ENCODE measurements at places on chromosomes 6 and 20. TPM values are rescaled to one million over a fixed set of nuclear protein-coding genes. Genes with fewer than 3 reads are reported as not detected.

The BEND6 gene
- total RNA-seq = 2.3 TPM

The CDH22 gene
- 2.9 TPM for total RNA-seq

The SLC22A2 gene
- total RNA-seq = not detected

The KIF6 gene
- 0.57 TPM for total RNA-seq

The BPIFA1 gene
- not detected for total RNA-seq

The PTGIS gene
- total RNA-seq = 51.7 TPM

The TP53TG5 gene
- 1.5 TPM for total RNA-seq

The EEF1A2 gene
- total RNA-seq = 701 TPM

DNA sequence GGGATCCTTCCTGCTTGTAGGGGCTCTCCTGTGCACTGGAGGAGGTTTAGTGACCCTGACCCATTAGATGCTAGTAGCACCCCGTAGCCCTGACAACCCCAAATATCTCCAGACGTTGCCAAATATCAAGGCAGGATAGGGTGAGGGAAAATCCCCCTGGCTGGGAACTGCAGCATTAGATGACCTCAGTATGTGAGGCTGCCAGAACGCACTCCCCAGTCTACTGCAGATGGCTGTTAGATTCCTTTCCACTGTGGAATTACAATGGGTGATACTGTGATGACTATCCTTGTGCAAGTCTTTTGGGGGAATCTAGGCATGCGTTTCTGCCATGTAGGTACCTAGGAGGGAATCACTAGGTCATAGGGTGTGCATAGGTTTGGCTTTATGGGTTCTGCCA is 226.3 kb upstream of the KCNG1 start:
- DNase-seq = no peak

DNA sequence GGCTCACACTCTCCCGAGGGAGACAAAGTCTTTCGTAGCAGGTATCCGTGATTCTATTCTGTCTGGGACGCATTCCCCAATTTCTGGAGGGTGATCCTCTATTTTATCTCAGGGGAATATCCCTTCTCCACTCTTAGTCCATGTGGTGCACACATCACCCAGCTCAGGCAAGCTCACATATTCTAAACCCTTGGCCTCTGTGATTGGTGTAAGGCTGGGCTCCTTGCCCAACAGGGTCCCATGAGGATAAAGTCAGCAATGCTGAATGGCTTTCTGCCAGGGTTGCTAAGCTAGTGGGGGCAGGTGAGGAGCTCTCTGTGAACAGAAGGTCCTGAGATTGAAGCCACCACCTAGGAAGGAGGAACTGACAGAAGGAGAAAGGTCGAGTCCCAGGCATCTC is 137.2 kb downstream of the CDH26 start:
- DNase-seq = peak; percentile 53

- no peak for DNase-seq
Measured at GRCh38 chr6:56959938-56960337, 5.0 kb downstream of the BEND6 start.

- no peak for DNase-seq
Measured at GRCh38 chr6:84002226-84002625, 31.3 kb upstream of the MRAP2 start.

DNA sequence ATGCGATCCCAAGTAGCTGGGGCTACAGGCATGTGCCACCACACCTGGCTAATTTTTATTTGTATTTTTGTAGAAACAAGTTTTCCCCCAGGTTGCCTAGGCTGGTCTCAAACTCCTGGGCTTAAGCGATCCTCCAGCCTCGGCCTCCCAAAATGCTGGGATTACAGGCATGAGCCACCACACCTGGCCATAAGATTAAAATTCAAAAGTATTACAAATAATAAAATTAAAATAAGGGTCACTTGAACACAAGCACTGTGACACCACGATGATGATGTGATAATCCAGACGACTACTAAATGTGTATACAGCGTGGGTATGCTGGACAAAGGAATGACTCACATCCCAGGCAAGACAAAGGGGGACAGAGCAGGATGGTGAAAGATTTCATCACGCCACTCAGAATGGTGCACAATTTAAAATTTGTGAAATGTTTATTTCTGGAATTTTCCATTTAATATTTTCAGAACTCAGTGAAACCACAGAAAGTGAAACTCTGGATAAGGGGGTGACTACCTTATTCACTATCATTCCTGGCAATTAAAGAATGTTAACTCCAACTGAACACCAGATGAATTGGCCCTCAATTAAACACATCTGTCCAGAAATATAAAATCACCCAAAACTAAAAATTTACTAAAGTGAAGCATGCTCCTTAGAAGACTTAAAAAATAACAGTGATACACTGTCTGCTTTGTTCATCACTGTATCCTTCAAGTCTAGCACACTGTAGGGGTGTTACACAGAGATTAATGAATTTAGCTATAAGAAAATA is 13.1 kb downstream of the B4GALT5 start:
- DNase-seq = no peak

DNA sequence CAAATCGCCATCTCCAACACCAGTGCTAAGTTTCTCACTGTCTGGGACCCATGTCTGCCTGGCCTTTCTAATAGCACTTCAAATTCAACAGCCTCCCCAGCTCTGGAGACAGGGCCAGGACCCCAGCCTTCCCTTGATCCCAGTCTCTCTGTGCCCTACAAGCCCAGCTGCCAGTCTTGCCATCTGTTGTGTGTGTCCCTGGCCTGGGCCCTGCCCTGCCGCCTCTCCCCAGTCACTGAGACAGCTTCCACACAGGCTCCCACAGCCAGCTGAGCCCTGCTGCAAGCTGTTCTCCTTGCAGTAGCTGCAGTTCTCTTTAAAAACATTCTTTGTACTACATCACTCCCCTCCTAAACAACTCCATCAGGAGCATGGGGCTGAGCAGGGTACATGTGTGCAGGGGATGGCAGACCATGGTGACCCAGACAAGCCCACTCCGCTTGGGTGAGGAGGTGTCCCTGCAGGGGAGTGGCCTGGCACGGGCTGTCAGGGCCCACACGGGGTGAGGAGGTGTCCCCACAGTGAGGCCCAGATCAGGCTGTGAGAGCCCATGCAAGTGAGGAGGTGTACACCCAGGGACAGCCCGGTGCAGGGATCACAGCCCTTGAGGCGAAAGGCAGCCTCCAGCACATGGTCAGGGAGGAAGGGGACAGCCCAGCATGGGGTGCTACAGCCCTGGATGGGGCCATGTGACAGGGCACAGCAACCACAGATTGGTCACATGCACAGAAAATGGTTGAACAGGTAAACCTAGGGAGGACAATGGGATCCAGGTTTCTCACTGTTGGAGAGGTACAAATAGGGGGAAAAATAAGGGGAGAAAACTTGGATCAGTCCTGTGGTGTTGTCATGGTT is 16.2 kb downstream of the CST7 start:
- peak; percentile 23 for DNase-seq

- DNase-seq = peak; percentile 27
Measured at GRCh38 chr6:32151181-32151862, 417 bp downstream of the PRRT1 start.

DNA sequence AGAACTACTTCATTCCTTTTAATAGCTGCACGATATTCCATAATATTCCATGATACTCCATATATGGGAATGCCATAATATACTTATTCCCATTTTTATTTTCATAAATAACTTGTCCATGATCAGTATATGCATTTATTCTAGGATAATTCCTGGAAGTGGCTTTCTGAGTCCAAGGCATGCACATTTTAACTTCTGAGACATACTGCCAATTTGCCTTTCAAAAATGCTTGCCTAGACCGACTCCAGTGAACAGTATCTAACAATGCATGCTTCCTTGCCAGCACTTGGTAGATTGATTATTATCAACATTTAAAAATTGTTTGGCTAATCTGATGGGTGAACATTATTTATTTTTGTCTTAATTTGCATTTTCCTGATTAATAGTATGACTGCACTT is 54.0 kb downstream of the SPTLC3 start:
- DNase-seq = no peak

- DNase-seq = no peak
Measured at GRCh38 chr20:21577551-21577950, 63.7 kb upstream of the NKX2-2 start.

- no peak for DNase-seq
Measured at GRCh38 chr6:90214966-90215365, 81.7 kb downstream of the BACH2 start.

DNA sequence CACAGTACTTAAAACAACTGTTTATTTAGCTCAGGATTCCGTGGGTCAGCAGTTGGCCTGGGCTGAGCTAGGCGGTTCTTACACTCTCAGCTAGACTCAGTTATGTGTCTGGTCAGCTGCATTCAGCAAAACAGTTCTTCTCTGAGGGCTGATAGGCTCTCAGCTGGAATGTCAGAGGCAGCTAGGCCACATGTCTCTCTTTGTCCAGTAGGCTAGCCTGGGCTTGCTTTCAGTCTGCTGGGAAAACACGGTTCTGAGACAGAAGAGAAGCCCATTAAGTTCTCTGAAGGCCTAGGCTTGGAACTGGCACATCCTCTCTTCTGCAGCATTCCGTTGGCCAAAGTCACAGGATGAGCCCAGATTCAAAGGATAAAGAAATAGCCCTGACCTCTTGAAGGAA is 65.6 kb downstream of the TULP4 start:
- no peak for DNase-seq

DNA sequence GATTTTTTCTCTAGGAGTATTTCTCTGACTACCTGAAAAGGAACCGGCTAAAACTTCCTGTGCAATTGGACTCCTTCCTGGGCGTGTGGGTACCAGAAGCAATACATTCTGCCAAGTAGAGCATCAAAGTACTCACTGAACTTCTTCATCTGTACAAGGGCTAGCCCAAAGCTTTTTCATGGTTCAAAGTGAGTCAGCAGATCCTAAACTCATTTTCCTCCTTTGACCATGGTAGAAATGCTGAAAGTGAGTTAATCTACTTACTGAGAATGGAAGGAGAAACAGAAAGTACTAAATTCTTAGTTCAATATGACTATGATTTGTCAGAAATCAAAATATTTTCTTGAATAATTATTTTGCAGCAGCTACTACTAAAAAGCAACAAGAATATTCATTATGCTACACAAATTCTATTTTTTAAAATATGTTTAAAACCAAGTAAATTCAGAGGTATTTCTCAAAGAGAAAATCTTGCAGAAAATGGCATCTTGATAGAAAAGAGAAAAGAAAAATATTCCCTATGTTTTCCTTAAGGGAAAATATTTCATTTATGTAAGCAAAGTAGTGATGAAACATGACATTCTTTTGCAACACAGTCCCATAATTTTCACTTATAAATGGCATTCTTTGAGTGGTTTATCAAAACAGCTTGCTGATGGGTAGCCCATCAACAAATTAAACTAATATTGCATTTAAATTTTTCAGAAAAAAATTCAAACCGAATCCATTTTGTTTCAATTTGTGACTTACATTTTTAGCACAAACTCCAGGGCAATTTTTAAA is 3.7 kb upstream of the BEND6 start:
- DNase-seq = no peak

- DNase-seq = no peak
Measured at GRCh38 chr6:15427331-15428070, 181.6 kb downstream of the JARID2 start.

Measured in right cardiac atrium (tissue), 5 donors.